ENCODE measurements at places on chromosomes 5 and 9. TPM values are rescaled to one million over a fixed set of nuclear protein-coding genes. Genes with fewer than 3 reads are reported as not detected.

The FSD1L gene
- polyA plus RNA-seq: 1.0 TPM

The FLT4 gene
- polyA plus RNA-seq: 0.02 TPM

The ZNF462 gene
- 5.5 TPM for polyA plus RNA-seq

The NR2F1 gene
- polyA plus RNA-seq: 40.0 TPM

The ICE1 gene
- 9.4 TPM for polyA plus RNA-seq

The ARHGEF37 gene
- polyA plus RNA-seq: 1.3 TPM

The KIF4B gene
- 0.02 TPM for polyA plus RNA-seq

The PTPN3 gene
- polyA plus RNA-seq: 7.8 TPM

The ACOT12 gene
- polyA plus RNA-seq: 0.19 TPM

The SLC25A48 gene
- 0.23 TPM for polyA plus RNA-seq

The PCDHGA3 gene
- 0.33 TPM for polyA plus RNA-seq

The OR2Y1 gene
- not detected for polyA plus RNA-seq

The DBH gene
- polyA plus RNA-seq: 1.2 TPM

The FCN2 gene
- not detected for polyA plus RNA-seq

The STKLD1 gene
- polyA plus RNA-seq: 2.5 TPM

The LCN2 gene
- not detected for polyA plus RNA-seq

The SOX30 gene
- polyA plus RNA-seq: 0.10 TPM

The LVRN gene
- polyA plus RNA-seq: 0.02 TPM

The SEMA5A gene
- polyA plus RNA-seq: 0.58 TPM

The C9orf72 gene
- 6.1 TPM for polyA plus RNA-seq

The SPATA31E1 gene
- polyA plus RNA-seq: not detected

The FAM169A gene
- 3.3 TPM for polyA plus RNA-seq

The PCDHA6 gene
- 0.02 TPM for polyA plus RNA-seq

The GRIN3A gene
- polyA plus RNA-seq: not detected

The GABBR2 gene
- polyA plus RNA-seq: not detected

The OCLN gene
- 6.5 TPM for polyA plus RNA-seq

The IL13 gene
- polyA plus RNA-seq: 0.08 TPM

The TXN gene
- polyA plus RNA-seq: 281 TPM

The SLC22A4 gene
- polyA plus RNA-seq: 3.8 TPM

The ANKRD18A gene
- polyA plus RNA-seq: 0.02 TPM

The ADAMTS16 gene
- polyA plus RNA-seq: not detected

The GFRA3 gene
- polyA plus RNA-seq: 0.15 TPM

The AHRR gene
- 0.71 TPM for polyA plus RNA-seq

The TAL2 gene
- 0.47 TPM for polyA plus RNA-seq

The TSPAN17 gene
- polyA plus RNA-seq: 68.4 TPM

The ITK gene
- polyA plus RNA-seq: not detected

The CORO2A gene
- polyA plus RNA-seq: 2.3 TPM

The LPCAT1 gene
- 42.3 TPM for polyA plus RNA-seq

The GM2A gene
- 10.2 TPM for polyA plus RNA-seq

The TNC gene
- polyA plus RNA-seq: 572 TPM

The SLCO6A1 gene
- not detected for polyA plus RNA-seq

The SLC6A19 gene
- not detected for polyA plus RNA-seq

The OR1J4 gene
- polyA plus RNA-seq: 0.13 TPM

The FOXI1 gene
- not detected for polyA plus RNA-seq

The TMC1 gene
- polyA plus RNA-seq: not detected

The AFAP1L1 gene
- polyA plus RNA-seq: 0.89 TPM

The FOXD4L5 gene
- 0.05 TPM for polyA plus RNA-seq

The C9orf50 gene
- 0.30 TPM for polyA plus RNA-seq

The ADAM19 gene
- 46.9 TPM for polyA plus RNA-seq

The GDNF gene
- 8.4 TPM for polyA plus RNA-seq

The TESK1 gene
- polyA plus RNA-seq: 26.0 TPM

The UBE2QL1 gene
- polyA plus RNA-seq: 0.84 TPM

The GARIN3 gene
- polyA plus RNA-seq: not detected

The SLC36A2 gene
- polyA plus RNA-seq: not detected

The PDE6A gene
- 0.06 TPM for polyA plus RNA-seq

The BRINP1 gene
- polyA plus RNA-seq: 0.41 TPM
